ENCODE measurements at places on chromosomes 6 and 20.

DNA sequence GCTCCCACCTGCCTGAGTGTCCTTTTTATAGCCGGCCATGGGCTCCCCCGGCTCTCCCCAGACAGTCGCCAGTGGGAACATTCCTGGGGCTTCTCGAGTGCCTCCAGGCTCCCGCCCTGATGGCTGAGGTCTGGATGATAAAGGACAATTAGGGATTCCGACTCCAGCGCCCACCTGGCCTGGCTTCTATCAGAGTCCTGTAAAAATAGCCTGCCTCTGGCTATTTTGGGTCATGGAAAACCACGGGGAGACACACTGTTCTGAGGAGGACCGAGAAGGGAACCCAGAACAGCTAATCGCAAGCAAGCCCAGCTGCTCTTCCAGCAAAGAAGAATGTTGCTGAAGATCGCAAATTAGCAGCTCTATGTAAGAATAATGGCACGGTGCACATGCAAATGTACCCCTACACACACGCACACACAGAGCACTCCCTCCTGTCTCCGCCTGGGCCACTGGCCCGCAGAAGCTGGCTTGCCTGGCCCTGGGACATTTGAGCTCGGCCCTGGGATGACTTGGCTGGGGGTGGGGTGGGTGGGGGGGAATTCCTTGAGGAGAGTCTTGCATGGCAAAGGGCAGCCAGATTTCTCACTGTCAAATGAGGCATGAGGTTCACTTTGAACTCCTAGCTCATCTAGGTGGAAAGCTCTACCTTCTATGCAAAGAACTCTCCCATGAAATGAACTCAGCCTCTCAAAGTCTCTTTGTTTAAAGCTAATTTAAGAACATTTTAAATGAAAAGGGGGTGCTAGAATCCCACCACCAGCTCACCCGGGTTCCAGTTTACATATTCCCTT lies 55.3 kb downstream of the CTCFL start:
- no peak for DNase-seq

DNA sequence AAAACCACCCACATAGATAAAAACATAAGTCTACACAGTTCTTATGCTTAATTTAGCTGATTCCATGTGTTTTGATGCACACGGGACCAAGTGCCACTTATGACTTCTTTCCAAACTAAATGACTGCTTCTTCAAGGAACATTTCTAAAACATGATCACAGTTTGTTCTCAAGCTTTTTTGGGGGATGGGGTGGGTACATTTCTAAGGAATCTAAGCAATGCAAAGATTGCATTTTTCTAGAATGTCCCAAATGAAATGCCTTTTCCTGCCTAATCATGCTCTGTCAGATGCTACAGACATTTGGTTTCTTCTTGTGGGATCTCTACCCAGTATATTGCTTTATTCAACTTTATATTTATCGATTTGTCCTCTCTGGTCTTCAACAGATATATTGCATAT lies 496.8 kb upstream of the JAG1 start:
- DNase-seq: no peak

DNA sequence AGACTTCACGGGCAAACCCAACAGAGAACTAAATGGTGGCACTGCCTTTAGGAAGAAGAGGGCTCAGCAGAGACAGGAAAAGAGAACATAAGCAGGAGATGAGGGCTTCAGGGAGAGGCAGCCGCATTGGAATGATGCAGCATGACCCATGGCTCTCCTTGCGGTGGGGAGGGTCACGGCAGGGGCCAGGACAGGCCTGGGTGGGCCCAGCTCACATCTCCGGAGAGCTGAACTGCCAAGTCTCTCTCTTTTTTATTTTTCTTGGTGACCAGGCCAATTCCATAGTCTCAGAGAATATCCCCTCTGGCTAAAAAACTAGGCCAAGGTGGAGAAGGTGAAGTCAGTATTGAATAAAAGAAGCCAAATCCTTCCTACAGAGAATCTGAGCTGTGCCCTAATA lies 77.5 kb upstream of the TRAF3IP2 start:
- DNase-seq: no peak

- no peak for DNase-seq
These were observed 38.0 kb upstream of the HIVEP1 start for GRCh38 chr6:11974089-11974488.

GRCh38 chr6:13920552-13920951 lies 4.2 kb upstream of the RNF182 start:
- no peak for DNase-seq

DNA sequence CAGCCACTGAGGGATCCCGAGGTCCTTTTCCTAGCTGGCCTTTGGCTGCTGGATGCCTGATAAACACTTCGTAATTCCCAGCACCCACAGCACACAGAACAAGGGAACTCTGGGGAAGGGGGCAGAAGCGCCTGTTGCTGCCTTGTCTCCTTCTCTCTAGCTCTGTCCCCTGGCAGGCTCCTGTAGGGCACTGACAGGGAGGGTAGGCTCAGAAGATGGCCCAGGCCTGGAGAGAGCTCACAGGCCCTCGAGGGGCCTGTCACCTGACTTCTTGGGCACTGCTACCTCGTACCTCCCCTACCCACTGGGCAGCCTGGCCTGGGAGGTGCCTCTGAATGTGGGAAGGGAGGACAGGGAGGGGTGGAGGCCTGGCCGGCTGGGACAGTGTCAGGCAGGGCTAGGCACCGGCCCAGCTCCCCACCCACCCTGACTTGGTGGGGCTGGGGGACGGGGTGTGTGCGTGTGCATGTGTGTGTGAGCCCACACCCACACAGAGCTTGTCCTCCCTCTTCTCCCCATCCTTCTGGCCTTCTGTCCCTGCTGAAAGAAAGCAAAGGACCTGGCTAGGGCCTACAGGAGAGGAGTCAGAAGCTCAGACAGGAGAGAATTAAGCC lies 18.1 kb downstream of the C6orf132 start:
- DNase-seq: no peak

GRCh38 chr6:20416567-20417345 lies 15.1 kb downstream of the E2F3 start:
- DNase-seq: no peak

DNA sequence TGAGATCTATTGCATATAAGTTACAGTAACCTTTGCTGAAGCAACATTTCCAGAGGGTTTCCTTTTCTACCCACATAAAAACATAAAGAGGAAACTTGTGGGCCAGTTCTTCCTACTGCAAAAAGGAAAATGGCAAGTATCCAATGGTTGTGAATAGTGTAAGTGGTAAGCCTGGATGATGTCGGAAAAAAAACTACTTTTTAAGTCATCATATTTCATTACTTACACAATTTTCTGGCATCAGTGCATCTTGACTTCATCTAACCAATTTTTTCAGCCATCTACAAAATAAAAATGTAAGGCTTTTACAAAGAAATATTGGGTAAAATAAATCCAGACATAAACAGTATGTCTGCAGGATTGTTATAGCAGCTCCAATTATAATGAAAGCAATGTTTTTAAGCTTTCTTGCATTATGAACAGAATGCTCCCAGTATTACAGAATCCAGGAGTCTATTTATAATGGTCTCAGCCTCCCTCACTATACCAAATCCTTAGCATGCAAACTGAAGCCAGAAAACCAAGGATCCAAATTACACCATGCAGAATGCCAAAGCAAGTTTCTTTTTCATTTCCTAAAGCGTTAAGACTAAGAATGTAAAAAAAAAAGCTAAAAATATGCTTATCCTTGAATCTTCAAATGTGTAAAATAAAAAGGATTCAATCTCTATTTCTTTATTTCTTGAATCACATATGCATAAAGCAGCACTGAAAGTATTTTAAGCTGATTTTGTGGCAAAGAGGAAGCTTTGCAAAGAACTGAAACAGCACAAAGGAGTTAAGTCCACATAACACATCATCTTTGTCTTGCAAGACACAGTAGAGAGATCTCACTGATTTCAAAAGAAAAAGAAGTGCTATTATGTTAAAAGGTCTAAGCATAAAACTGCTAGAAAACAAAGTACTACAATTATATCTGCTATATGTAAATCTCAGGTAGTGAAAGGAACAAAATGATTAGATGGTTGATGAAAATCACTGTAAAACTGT lies 126.8 kb upstream of the HMGCLL1 start:
- no peak for DNase-seq

- no peak for DNase-seq
These were observed 394.4 kb upstream of the ADGRB3 start for GRCh38 chr6:68240726-68241125.

GRCh38 chr20:22462975-22463914 lies 121.1 kb downstream of the FOXA2 start:
- no peak for DNase-seq

DNA sequence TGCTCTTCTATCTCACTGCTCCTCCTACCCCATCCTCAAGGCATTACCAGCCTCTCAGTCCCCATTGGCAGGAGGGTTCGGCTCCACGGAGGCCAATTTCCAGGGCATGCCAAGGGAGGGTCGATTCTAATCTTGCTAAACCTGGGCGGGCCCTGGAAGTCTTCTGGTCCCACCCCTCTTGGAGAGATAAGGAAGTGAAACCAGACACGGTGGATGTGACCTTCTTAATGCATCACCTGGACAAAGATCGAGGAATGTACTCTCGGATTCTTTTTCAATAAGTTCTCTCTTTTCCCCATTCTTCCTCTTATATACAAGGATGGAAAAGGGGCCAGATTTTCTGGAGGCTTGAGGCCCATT lies 112.2 kb upstream of the ARMC2 start:
- no peak for DNase-seq

DNA sequence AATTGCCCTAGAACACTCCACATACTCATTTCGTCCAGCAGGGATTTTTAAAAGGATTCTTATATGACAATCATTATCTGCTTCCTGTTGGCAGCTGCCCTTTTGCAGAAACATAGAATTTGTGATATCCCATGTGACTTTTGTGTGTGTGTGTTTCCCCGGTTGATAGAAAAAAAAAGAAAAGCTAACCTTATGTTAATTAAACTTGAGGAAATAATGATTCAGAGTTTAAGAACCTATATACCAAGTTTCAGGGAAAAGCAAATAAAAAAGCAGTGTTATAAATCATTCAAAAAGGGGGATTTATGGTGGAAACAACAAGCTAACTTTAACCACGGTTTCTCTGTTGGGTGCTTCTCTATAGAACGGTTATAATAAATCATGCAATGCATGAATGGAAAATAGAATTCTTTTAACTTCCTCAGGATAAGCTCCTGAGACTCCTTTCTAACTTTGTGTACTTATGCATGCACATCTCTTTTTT lies 826.9 kb upstream of the EYS start:
- no peak for DNase-seq

DNA sequence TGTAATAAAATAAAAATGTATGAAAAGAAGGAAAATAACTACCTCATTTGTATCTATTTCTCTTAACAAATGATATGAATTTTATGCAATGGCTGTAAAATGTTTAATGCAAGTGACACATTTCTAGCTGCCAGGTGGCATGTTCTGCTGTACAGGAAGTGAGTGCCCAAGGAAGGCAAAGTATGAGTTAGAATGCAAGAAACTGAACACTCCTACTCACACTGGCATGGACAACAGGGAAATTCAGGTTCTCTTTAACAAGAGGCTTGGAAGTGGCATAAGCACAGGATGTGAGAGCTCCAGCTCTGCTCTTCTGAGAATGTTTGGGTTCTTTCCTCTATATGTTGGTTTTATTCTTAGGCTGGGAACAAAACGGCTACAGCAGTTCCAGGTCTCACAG lies 20.4 kb upstream of the LAMA4 start:
- DNase-seq: no peak

DNA sequence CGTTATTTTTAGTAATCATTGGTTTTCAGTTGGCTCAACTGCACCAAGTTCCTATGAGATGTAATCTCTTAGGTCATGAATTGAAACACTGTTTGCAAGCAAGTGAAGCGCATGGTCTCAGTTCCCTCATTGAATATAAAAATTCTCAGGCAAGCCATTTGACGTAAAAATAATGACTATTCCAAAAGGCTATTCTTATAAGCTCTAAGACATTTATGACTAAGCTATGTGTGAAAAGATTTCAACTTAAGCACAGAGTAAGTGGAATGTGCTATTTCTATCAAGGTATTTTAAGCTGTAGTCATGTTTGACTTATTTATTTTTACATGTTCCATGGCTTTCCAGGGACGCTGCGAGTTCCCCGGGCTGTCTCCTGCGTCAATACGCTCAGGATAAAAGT lies 248.5 kb downstream of the THBS2 start:
- DNase-seq: no peak

- no peak for DNase-seq
These were observed 37.8 kb downstream of the TAF8 start for GRCh38 chr6:42088101-42088591.

GRCh38 chr6:1767481-1768246 lies 157.9 kb downstream of the FOXC1 start:
- no peak for DNase-seq

GRCh38 chr6:141394125-141394536 lies 738.6 kb upstream of the GJE1 start:
- no peak for DNase-seq

DNA sequence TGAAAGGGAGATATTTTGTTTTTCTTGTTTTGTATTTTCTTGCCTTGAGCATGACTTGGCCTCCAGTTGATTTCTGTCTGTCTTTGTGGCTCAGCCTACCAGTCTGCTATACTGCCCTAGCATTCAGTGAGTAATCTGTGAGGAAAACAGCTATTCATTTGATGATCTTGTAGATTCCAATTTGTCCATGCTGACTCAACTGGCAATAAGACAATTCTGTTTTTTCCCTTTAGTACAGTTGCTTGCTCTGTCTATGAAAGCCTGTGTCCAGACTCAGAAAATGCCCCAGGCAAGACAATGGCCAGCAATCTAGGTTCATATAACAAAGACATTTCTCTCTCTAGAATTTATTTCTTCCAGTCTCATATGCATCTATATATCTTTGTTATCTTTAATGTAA lies 10.9 kb upstream of the SOX4 start:
- no peak for DNase-seq

DNA sequence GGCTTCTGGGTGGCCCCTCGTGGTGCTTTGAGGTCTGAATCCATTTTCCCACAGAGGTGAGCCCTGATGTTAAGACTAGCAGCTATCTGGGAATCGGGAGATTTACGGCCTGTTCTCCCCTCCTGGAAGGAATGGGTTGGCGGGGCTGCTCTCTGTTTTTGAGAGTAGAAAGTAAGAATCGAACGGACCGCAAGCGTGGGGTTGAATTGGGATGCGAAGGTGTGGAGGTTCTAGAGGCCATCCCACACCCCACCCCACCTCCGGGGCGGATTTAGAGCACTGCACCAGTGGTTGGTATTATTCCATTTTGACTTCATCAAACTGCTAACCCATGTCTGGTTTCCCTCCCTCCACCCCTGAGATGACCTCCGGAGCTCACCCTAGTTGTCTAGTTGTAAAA lies 11.5 kb downstream of the PYGB start:
- DNase-seq: no peak

DNA sequence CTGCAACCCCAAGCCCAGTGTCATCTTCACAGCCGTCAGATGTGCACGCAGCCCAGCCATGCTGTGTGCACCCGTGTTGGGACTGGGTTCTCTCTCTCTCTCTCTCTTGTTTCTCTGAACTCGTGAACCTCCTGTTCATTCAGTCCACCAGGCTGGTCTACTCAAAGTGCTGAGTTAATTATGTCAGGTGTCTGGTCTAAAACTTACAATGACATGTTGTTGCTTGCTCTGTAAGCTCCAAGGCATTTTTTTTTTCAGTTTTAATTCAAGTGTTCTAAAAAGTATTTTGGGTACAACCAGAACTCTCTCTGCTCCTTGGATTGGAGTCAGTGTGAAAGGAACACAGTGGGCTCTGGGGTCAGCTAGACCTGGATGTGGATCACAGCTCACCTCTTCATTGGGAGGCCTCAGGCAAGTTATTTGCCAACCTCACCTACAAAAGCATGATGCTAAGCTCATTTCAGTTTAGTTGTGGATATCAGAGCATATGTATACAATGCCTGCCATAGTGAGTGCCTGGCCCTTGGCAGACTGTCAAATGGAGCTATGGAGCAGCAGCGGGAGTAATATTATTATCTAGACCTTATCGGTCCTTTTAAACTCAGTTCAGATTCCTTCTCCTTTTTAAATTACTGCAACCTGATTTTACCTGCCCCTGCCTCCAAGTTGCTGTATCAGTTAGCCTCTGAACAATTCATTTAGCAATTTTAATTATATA lies 59.5 kb downstream of the PLEKHG1 start:
- DNase-seq: no peak
